NCI-H187 (cell line): ENCODE measurements at places on chromosomes 6 and 20.
A peak's percentile ranks its signal among the peaks of the same experiment; 100 is the strongest.

DNA sequence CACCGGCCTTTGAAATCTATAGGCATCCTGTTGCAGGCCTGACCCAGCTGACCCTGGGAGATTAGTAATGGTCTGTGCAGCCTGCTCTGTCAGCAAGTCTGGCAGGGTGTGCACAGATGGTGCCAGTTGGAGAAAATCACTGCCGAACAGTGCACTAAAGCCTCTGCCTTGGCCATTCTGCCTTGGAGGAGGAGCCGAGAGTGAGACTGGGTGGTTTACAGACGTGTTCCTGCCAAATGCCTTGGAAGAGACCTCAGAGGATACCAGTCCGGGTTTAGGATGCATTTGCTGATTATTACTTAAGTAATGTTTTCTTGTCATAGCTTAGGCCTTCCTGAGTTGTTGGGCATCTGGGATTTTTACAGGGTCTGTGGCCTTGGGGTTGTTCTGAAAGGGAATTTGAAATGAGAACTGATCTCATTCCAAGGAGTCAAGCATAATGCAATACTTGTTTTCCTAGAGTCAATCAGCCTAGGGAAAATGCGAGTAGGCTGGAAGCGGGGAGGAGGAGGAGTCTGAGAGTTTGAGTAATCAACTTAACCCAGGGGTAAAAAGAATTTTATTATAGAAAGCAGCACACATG, 292.1 kb downstream of the SOX4 start:
- DNase-seq = no peak

DNA sequence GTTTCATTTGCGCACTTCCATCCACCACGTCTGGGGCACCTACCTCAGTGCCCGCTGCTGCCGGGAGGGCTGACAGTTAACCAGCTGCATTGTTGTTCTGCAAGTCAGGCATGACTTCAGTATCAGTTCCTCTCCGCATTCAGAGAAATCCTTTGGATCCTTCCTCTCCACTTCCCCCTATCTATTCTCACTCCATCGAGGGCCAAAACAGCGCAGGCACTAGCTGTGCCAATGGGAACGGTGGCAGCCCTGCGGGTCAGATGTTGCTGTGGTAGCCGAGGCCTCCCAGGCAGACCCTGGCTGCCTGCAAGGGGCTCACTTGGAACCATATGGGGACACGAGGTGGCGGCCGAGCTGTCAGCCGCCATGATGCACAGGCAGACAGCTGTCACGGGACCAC, 64.2 kb upstream of the INSM1 start:
- peak; percentile 63 for DNase-seq

DNA sequence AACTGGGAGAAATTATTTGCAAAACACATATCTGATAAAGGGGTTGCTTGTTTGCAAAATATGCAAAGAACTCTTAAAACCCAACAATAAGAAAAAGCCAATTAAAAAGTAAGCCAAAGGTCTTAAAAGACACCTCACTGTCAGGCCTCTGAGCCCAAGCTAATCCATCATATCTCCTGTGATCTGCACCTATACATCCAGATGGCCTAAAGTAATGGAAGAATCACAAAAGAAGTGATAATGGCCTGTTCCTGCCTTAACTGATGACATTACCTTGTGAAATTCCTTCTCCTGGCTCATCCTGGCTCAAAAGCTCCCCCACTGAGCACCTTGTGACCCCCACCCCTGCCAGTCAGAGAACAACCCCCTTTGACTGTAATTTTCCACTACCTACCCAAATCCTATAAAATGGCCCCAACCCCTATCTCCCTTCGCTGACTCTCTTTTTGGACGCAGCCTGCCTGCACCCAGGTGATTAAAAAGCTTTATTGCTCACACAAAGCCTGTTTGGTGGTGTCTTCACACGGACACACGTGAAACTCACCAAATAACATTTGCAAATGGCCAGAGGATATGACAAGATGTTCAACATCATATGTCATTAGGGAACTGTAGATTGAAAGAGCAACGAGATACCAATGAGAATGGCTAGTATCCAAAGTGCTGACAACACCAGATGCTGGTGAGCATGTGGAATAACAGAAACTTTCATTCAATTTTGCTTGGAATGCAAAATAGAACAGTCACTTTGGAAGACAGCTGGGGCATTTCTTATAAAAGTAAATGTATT, 565.0 kb upstream of the ADGRB3 start:
- no peak for DNase-seq

- DNase-seq = no peak
These were observed 39.1 kb downstream of the PLEKHG1 start for GRCh38 chr6:150638765-150639164.

- DNase-seq = peak; percentile 35
These were observed 59.3 kb upstream of the MYL9 start for GRCh38 chr20:36482044-36482473.

DNA sequence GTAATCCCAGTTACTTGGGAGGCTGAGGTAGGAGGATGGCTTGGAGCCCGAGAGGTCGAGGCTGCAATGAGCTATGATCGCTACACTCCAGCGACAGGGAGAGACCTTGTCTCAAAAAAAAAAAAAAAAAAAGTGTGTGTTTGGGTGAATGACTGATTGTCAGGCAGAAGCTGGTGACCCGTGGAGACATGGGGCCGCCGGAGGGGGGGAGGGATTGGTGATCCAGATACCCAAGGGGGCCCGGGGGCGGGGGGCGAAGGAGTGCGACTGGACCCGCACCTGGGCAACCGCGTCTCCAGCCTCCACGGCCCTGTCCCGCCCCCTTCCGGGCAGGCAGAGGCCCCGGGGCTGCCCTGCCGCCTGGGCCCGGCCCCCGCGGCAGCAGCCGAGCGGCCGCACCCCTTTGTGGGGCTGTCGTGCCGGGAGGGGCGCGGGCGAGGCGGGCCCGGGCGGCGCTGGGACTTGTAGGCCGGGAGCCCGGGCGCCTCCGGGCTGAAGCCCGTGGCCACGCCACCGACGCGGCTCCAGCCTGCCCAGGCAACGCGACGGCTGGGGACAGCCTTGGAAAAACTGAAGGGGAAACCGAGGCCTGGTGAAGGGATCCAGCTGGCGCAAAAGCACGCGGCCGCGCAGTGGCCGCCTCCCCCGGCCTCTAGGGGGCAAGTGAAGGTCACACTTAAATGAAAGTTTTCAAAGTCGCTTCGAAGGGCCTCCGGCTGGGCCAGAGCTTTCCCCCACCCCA, 2.1 kb upstream of the RBM38 start:
- no peak for DNase-seq

DNA sequence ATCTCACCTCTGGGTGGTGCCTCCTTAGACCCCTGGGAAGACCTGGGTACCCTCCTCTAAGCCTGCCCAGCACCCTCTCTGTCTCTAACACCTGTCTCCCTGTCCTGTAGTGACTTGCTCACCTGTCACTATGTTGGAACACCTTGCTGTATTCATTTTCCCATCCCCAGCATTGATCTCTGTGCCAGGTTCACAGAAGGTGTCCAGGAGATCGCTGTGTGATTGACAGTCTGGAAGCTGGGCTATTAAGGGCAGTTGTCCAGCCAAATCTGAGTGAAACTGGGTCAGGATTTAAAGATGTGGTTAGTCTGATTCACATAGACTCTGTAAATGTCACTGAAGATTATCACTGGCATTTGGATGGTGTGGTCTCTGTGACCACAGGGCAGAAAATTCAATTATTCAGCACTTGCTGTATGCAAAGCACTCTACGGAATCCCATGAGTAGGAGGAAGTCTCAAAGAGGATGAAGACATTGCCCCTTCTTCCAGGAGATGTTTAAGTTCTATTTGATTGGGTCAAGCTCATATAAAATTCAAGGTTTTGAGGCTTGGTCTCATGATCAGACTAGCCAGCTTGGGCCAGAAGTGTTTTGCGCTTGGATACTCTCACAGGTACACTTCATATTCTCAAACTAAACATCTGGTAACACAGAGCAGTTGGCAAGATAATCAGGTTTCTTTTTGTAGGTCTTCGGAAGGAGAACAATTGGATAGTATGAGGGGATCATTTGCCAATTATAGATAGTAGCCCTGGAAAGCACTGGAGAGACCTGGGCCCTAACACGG, 57.8 kb upstream of the TAGAP start:
- no peak for DNase-seq

GRCh38 chr20:2382833-2383232, 2.1 kb downstream of the TGM6 start:
- no peak for DNase-seq

DNA sequence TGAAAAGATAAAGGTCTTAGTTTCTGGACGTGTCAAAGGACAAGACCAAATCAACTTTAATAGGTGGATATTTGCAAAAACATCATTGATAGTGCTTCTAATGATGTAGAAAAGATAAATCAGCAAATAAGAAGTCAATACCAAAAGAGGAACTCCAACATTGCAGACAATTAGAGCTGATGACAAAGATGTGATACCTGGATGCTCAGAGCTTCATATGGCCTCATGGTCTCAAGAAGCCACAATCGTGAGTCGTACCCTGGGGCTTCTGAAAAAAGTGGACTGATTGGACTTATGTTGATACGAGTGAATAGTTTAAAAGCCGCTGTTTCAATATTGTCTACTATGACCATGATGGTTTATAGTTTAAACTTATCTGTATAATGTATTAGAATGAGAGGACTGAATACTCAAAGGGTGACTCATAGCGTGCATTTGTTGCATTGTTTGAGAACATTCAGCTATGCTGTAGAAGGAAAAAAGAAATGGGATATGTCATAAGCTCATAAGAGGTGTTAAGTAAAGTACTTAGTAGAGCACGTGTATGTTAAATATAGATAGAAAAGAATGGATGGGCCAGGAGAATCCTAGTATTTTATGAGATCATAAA, 54.6 kb upstream of the RIPOR2 start:
- no peak for DNase-seq

GRCh38 chr6:14880052-14880451, 365.8 kb upstream of the JARID2 start:
- DNase-seq = no peak

DNA sequence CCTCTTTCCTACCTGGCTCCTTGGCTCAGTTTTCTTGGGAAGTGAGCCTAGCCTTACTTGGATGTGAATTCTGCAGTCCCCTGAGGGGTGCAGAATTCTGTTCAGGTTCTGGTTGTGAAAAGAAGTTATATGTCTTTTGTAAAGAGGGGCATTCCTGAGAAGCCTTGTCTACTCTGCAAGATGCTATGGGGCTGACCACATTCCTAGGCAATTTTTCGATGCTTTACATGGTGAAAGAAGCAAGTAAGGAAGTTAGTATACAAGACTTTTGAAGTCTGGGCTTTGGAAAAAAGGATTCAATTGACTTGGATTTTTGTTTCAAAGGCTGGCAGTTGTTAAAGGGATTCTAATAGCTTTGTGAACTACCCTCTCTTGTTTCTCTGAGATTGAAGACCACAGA, 167.9 kb upstream of the STMND1 start:
- DNase-seq = no peak

DNA sequence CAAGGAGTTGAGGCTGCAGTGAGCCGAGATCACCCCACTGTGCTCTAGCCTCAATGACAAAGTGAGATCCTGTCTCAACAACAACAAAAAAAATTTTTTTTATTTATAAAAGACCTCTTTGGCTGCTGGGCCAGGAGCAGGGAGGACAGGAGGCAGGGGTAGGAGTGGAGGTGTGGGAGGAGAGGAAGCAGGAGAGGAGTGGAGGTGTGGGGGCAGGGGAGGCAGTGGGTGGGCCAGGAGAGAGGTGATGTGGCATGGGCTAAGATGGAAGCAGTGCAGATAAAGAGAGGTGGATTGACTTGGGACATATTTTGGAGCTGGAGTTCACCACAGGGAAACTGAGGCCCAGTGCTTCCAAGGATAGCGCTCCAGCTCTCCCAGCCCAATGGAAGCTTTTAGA, 13.4 kb upstream of the CSNK2A1 start:
- DNase-seq = no peak

- DNase-seq = no peak
These were observed 810 bp downstream of the GSTA1 start for GRCh38 chr6:52802806-52803205.
